ENCODE measurements at places on chromosomes 12 and 14.

DNA sequence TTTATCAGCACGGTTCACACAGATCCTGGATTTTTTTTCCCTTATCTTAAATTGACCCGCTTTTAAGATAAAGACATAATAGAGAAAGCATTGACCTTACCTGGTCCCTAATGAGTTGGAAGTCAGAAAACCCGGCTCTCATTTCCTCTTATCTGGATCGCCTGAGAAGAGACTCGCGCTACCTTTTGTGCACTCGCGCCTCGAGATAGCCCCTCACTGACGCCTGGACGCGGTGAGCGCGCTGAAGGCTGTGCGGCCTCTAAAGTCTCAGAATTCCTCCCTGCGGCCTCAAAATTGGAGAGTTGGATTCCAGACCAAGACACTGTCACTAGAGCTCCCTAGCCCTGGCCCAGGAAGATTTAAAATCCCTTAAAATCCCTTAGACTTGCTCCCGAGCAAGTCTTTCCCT, 7.0 kb downstream of the NKX2-1 start:
- no peak for DNase-seq

DNA sequence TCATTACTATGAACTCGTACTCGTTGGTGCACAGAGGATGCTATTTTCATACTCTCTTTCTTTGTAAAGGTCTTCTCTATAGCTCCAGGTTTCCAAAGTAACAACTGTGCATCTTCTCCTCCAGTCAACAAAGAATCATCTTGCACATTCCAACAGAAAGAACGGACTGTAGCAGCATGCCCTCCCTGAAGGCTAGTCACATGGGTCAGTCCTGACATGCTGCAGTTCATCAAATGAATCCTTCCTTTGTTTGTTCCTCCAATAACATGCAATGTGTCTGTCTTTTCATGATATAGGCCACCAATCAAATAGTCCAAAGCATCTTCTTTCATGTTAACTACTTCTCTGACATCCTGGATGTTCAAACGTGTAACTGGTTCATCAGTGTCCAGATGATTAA, 42.9 kb downstream of the WDR89 start:
- no peak for DNase-seq

DNA sequence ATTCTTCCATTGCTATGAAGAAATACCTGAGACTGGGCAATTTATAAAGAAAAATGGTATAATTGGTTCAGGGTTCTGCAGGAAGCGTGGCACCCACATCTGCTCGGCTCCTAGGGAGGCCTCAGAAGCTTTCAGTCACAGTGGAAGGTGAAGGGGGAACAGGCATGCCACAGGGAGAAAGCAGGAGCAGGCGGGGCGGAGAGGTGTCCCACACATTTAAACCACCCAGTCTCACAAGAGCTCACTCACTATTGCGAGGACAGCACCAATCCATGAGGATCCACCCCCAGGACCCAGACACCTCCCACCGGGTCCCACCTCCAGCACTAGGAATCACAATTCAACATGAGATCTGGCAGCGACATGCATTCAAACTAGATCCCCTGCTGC, 56.0 kb upstream of the C14orf180 start:
- DNase-seq: no peak

- no peak for DNase-seq
Measured at GRCh38 chr12:108722992-108723766, 8.1 kb downstream of the CORO1C start.

DNA sequence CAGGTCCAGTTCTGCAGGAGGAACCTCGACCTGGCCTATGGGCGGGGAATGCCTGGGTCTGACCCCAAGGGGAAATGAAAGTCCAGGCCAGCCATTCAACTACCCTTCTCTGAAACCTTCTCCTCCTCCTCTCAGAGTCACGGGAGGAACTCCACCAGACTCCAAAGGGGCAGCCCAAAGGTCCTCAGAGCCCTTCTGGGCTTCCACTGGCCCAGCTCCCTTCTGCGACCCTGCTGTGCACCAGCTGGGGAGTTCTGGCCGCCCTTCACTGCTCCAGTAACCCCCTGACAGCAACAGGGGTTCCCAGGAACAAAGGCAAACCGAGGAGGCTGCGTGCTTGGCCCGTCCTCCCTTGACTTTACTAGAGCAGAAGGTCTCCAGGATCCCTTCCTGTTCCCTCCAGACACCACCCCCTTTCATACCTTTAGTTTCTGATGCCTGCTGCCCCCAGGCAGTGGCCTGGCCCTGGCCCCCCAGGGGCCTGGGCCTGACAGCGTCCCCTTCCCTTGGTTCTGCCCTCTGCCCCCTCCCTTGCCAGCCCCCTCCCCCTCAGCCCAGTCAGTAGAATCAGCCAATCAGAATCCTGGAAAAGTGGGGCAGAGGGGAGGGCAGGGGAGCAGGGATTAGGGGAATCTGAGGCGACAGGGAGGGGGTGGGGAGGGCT, 850 bp upstream of the ZNF385A start:
- DNase-seq: no peak

GRCh38 chr12:48001505-48002413, 2.5 kb downstream of the COL2A1 start:
- peak; percentile 75 for DNase-seq

DNA sequence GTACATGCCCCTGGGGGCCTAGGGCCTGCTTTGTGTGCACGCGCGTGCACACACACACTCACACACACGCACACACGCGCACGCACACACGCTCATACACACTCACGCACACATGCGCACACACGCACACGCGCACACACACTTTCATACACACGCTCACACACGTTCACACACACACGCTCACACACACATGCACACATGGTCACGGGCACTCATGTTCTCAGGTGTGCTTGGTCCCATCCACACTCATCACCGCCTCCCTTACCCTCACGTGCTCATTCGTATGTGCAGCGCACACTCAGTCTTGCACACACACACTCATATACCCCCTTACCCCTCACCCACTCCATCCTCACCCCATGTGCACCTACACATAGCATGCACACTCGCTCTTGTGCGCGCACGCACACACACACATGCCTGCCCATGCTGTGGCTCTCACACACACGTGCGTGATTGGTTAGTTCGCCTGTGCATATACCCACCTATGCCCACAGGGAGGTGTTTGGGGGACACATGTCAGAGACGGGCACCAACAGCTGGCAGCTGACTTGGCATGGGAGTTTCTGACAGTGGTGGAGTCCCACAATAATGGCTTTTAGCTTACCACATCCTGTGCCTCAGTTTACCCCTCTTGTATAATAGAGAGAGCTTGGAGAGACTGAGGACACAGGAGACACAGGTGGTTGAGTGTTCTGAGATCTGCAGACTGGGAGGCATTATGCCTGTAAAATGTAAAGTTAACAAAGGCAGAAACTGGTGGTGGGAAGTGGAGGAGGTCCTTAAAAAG, 28.7 kb downstream of the TSPAN9 start:
- DNase-seq: no peak

DNA sequence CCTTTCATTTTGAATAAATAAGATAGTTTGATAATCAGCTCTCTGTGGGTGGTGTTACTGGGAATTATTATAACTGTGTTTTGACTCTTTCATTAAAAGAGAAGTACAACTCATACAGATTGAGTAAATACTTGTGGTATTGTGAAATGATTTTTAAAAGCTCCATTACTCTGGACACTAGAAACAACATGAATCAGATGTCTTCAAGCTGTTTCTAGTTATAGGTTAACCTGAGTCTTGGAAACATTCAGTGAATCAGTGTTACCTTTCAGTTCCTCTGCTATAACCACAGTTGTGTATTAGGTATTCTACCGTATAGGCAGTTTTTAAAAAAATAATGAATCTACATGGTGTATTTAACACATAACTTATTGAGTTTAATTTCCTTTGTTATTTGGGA, 128.4 kb upstream of the SSTR1 start:
- DNase-seq: no peak

DNA sequence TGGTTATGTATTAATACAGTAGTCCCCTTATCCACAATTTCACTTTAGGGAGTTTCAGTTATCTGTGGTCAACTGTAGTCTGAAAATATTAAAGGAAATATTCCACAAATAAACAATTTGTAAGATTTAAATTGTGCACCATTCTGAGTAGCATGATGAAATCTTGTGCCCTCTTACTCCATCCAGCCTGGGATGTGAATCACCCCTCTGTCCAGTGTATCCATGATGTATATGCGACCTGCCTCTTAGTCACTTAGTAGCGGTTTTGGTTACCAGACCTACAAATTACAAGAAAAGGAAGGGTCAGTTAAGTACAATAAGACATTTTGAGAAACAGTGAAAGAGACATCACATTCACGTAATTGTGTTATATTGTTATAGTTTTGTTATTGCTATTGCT, 39.9 kb upstream of the MDGA2 start:
- DNase-seq: no peak

- no peak for DNase-seq
Measured at GRCh38 chr14:39807271-39807670, 375.0 kb upstream of the FBXO33 start.

- DNase-seq: no peak
Measured at GRCh38 chr14:66624336-66624937, 116.5 kb downstream of the GPHN start.

DNA sequence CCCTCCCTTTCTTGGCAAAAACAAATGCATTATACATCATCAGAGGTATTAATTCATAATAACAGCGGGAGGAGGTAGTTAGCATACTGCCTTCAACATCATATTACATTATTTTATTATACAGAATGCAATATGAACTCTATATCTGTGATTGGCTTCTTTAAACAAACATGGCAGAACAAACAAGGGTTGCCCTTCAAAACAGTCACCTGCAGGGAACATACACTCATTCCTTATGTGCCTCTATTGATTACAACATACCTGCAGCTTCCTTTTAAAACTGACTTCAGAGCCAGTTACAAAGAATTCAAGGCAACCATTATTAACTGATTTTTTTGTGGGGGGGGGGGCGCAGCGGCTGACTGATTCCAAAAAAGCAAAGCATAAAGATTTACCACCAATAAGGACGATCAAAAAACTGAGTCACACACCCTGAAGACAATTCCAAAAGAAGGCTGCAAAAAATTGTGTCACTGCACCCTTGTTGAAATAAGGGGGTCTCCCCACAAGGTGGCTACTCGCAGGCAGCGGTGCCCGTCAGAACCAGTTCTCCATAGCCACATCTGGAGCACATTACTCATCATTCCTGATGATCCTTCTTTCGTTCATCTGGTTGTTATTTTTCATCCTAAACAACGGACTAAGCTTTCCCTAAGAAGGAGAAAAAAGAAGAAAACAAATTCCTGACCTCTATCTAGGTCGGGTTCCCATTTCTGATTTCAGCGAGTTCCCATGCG, 51.8 kb downstream of the SMUG1 start:
- DNase-seq: no peak

DNA sequence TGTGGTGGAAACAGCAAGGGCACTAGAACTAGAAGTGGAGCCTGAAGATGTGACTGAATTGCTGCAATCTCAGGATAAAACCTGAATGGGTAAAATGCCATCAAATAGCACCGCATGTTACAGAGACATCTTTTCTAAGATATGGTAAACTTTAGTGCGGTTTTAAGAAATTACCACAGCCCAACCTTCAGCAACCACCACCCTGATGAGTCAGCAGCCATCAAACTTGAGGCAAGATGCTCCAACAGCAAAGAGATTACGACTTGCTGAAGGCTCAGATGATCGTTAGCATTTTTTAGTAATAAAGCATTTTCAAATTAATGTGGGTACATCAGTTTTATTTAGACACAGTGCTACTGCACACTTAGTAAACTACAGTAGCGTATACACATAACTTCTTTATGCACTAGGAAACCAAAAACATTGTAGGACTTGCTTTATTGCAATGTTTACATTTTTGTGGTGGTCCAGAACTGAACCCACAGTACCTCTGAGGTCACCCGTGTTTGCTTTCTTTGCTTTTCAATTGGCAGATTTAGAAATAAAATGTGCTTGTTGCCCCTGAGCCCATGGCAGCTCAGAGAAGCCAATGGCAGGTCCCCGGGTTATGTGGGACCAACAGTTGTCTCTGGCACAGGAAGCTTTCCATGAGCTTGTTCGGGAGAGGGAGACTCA, 15.9 kb downstream of the GOLGA3 start:
- DNase-seq: no peak

DNA sequence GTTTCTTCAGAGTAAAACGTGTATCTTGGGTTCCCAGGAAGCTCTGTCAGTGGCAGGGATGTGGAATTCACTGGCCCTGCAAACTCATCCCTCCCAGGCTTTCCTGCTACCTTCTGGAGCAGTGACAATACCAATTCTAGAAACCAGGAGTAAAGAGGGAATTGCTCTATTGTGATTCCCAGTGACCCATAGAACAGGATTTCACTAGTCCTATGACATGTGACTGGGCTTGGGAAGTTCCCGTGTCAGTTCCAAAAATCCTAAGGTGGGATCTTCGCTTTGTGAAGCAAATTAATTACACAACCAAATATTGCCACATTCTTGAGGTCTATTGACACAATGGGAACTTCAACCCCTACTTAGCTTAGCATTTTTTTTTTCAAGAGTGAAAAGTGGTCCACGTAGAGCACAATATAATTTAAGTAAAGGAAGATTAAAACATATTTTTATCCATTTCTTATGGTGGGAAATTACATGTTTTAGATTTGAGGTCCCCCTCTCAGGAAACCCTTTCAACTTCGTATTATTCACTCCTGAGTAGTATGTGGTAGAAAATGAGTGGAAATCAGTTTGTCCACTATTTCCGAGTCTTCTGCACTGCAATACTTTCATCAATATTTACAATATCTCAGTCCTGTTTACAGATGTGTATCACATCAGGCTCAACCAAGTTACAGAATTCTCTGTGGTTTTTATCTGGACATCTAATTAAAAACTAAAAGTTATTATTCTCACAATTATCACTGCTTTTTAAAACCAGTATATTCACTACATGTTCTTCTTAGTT, 88.9 kb upstream of the SOX5 start:
- no peak for DNase-seq

GRCh38 chr14:103910984-103911383, 17.3 kb upstream of the TDRD9 start:
- DNase-seq: no peak

- peak; percentile 12 for DNase-seq
Measured at GRCh38 chr14:102778338-102779083, 1.3 kb downstream of the TRAF3 start.

GRCh38 chr14:69841656-69842055, 37.6 kb upstream of the SMOC1 start:
- no peak for DNase-seq

- no peak for DNase-seq
Measured at GRCh38 chr12:76915361-76916169, 36.7 kb upstream of the CSRP2 start.

DNA sequence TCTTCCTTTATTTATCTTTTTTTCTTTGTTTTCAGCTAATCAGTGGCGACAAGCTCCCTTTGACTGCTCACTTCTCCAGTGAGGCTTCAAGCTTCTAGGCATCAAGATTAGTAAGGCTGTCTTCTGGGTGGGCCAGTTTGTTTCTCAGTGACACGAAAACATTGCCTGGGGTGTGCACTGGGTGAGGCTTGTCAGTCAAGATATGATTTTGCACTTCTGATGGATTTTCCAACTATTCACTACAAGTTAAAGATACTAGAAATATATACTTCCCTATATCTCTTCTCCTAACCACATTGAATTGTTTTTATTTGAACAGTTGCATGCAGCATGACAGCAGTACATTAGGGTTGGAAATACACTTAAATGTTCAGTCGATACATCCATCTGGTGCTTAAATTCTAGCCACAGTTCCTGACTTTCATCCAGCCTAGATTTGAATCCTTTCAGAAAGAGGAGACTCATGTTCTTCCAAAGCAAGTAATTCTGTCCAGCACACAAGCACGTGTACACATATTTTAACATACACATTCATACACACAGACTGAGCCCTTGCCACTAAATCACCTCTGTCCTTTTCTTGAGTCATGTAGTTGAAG, 275.6 kb upstream of the NOVA1 start:
- DNase-seq: no peak

- DNase-seq: no peak
Measured at GRCh38 chr12:64318605-64319004, 72.0 kb downstream of the C12orf56 start.

All from NCI-H748 treated with DMSO at 0.1 percent for 48 hours (cell line).